SW 1271 (cell line): ENCODE measurements at places on chromosomes 13 and 19.

GRCh38 chr13:60584976-60585375, 188.0 kb downstream of the TDRD3 start:
- DNase-seq: no peak

DNA sequence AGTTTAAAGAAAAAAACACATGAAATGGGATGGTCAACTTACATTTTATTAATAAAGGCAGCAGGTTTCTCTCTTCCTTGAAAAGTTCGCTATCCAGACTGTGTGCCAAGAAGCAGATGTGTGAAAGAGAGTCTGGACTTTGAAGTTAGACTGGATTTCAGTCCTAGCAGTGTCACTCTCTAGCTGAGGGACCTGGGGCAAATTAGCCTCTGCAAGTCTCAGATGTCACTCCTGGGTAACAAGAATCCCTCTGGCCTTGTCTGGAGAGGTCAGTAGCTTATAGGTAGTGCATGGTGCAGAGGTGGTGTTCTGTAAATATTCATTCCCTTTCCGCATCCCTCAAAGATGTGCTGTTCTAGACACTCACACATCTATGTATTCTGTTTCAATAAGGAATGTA, 187.6 kb upstream of the RNF113B start:
- no peak for DNase-seq

- no peak for DNase-seq
These were observed 29.2 kb downstream of the MYH14 start for GRCh38 chr19:50232600-50232999.

DNA sequence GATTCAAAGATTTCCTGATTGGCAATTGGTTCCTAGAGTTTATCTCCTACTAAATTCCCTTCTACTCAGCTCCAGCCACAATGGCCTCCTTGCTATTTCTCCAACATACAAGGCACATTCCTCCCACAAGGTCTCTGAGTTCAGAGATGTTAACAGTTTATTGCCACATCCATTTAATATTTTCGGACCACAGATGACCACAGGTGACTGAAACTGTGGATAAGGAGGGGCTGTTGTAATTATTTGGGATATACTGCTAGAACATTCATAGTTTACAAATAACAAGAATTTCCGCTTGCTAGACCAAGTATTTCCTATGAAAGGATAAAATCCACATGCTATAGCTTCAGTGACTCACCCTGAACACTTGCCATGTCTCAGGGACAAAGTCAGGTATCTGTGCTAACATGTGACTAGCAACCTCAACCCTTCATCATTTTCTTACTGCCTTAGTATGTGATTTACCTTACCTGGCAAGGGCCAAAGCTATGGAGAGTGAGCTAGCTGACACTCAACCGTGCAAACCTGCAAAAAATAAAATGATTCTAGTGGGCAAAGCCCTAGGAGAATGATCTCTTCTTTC, 117.7 kb downstream of the TBC1D4 start:
- no peak for DNase-seq

DNA sequence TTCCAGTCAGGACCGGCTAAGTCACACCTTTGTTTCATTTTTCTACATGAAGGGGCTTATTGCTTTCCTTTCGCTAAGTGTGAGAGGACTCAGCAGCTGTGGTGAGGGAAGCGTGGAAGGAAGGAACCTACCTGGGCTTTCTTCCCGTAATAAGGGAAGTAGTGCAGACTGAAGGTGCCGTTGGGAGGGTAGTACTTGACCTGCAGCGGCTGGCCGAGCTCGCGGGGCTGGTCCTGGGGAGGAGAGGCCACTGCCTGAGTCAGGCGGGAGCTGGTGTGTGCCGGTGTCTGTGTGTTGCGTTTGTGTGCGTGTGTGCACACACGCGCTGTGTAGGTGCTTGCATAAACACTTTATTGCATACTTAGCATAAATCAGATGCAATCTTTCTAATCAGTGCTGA, 7.7 kb downstream of the ATP4B start:
- no peak for DNase-seq

- DNase-seq: no peak
These were observed at the start of gene CPB2 for GRCh38 chr13:46104868-46105267. TSS of gene CPB2 (minus strand) at chr13:46105033. CDS start at chr13:46105009, 24 bp downstream.
